ENCODE measurements at places on chromosomes 5 and 9.
A peak's percentile ranks its signal among the peaks of the same experiment; 100 is the strongest.

DNA sequence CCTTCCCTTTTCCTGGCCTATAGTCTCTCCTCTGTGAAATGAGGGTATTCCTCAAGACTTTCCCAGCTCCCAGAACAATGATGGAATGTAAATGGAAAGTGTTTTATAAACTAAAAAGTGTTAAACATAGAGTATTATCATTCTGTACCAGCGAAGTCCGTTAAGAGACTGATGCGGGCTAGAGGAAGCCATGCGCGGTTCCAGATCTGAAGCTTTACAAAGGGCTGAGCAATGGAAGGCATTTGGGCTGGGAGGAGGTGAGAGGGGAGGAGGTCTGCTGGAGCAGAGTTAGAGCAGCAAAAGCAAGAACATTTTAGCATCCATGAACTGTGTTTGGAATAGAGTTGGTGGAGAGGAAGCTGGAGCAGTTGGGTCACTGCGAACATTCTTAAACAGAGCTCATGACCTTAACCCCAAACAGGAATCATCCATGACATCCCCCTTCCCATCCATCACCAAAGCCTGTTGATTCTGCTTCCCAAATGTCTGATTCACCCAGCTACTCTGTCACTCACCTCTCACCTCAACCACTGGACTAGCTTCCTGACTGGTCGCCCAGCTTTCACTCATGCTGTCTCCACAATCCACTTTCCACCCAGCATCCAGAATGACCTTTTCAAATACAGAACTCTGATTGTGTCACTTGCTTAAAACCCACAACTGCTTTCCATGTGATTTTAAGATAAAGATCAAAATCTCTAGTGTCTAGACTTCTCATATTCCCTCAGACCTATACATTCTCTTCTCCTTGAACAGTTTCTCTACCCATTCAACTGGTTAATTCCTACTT lies 37.1 kb downstream of the CDK5RAP2 start:
- peaks cover 24% of the 10 kb centered on the region for H3K36me3 ChIP-seq
- H3K4me1 ChIP-seq, result no peaks in the 10 kb centered on the region
- no peak overlapping the region for H3K27ac ChIP-seq
- no peak overlapping the region for H3K4me3 ChIP-seq
- DNase-seq, result no peak

GRCh38 chr5:123157791-123158581 lies 68.9 kb downstream of the PRDM6 start:
- H3K4me3 ChIP-seq, result peak overlapping the region; percentile 22
- H3K27me3 ChIP-seq, result peaks cover 21% of the 10 kb centered on the region
- DNase-seq, result peak; percentile 80
- H3K27ac ChIP-seq, result no peak overlapping the region
- H3K4me1 ChIP-seq, result peaks cover 22% of the 10 kb centered on the region

DNA sequence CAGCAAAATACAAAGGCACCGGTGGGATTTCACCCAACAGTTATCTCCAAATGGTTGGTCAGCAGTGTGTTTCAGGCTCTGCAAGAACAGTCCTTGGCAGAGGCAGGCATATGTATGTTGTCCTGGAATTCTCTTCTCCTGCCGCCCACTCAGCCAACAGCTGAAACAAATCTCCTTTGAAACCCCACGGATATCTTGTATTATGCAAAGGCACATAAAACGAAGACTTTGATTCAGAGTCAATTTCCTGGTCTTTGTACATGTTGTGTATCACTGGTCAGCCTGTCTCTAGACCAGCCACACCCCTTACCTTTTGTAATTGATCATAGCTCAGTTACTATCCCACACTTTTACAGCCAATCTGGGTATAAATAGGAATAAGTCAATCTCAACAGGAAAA lies 29.2 kb downstream of the FREM1 start:
- H3K36me3 ChIP-seq, result no peaks in the 10 kb centered on the region
- H3K27ac ChIP-seq, result no peak overlapping the region
- H3K4me1 ChIP-seq, result no peaks in the 10 kb centered on the region
- no peaks in the 10 kb centered on the region for H3K27me3 ChIP-seq

GRCh38 chr9:79630521-79631403 lies 59.0 kb downstream of the TLE4 start:
- no peak overlapping the region for H3K4me3 ChIP-seq
- DNase-seq, result no peak
- H3K27me3 ChIP-seq, result no peaks in the 10 kb centered on the region

GRCh38 chr9:16625811-16626210 lies 244.7 kb downstream of the BNC2 start:
- H3K27me3 ChIP-seq, result no peaks in the 10 kb centered on the region
- H3K4me1 ChIP-seq, result peaks cover 40% of the 10 kb centered on the region
- H3K36me3 ChIP-seq, result no peaks in the 10 kb centered on the region
- DNase-seq, result peak; percentile 70
- peak overlapping the region; percentile 9 for H3K27ac ChIP-seq
